ENCODE measurements at places on chromosomes 1 and 21. TPM values are rescaled to one million over a fixed set of nuclear protein-coding genes. Genes with fewer than 3 reads are reported as not detected.

VANGL2 gene
- total RNA-seq = not detected

GRCh38 chr1:54614024-54614423 lies 9.3 kb downstream of the FAM151A start:
- no peak for DNase-seq

GRCh38 chr1:42765832-42766740 lies 742 bp downstream of the P3H1 start:
- DNase-seq = peak; percentile 48

NEK2 gene
- total RNA-seq = 18.5 TPM

GRCh38 chr1:156599811-156600210 lies 1.5 kb downstream of the GPATCH4 start:
- DNase-seq = no peak

LRIG2 gene
- total RNA-seq = 10.5 TPM

DNA sequence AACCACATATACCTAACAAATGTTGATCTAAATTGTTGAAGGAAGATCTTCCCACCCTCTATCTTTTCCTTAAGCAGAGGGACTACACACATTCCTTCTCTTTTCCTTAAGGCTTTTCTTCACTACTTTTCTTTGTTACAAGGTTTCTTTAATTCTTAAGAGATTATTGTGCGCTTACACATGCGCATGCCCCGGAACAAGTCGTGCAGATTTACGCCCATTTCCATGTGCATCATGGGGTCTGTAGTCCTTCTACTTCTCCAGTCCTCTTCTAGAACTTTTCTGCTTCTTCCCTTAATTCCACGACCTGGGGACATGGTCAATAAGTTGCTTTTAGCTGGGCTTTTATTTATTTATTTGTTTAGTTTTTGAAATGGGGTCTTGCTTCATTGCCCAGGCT lies 1.7 kb upstream of the CHRNB2 start:
- no peak for DNase-seq

DNA sequence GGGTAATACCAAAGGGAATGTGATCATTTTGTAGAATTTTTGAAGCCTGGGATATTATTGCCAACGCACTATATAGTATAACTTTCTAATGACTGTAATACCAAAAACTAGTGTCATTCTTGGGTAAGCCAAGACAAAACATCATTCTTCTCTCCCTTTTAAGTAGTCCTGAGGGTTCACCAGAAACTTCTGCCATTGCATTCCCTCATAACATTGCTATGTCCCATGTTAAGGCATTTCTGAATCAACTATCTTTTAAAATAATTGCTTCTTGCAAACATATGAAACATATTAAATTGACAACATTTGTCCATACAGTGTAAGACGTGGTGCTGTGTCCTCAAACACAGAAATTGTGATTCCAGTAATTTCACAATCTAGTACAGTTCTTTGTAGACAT lies 29.9 kb upstream of the C1orf21 start:
- DNase-seq = no peak

DNA sequence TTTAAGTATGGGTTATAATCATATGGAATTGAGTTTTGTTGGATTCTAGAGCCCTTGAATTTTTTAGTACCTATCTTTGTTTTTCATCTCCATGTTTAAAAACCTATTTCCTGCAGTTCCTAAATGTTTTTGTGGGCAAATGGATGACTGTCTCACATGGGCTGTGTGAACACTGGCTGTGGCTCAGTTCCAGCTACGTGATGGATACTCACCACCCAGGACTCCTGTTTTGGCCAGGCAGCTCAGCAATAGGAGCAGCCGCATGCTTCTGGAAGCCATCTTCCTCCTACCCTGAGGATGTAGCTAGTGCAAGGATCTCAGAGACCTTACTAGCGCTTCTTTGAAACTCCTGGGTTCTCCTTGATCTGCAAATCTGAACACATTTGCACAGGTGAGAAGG lies 2.8 kb downstream of the REG4 start:
- DNase-seq = no peak

DNA sequence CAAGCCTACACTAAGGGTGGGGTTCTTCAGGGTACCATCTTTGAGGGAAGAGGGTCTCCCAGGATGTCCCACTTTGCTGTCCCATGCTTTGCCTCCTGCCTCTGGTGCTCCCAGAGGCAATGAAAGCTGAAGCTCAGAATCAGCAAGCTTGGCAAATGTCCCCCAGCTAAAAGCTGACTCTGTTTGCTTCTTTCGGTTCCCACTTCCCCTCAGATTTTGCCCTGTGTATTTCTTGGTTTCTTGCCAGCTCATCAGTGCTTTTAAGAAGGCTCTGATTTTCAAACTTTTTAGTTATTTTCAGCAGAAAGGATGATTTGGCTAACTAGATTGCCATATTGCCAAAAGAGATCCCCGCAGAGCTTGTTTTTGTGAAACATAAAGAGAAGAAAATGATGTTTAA lies 33.1 kb upstream of the COG2 start:
- DNase-seq = no peak

GRCh38 chr21:45075596-45076244 lies 1.3 kb downstream of the ADARB1 start:
- no peak for DNase-seq

DNA sequence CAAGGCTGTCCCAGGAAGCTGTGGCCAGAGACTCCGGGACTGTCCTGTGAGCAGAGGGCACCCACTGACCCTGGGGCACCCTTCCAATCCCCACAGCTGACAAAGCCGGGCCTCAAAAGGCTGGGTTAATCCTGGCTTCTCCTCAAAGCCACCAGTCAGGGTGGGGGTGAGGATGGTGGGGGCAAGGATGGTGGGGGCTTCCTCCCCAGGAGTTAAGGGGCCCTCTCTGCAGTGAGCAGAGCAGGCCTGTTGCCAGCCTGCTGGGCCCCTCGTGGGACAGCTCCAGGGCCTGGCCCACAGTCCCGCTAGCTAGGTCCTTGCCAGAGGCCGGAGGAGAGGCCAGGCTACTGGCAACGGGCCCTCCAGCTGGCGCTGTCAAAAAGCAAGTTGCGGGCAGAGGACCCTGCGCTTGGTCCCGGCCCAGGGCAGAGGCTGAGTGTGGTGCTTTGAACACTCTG lies 37.9 kb upstream of the CCDC27 start:
- no peak for DNase-seq

DNA sequence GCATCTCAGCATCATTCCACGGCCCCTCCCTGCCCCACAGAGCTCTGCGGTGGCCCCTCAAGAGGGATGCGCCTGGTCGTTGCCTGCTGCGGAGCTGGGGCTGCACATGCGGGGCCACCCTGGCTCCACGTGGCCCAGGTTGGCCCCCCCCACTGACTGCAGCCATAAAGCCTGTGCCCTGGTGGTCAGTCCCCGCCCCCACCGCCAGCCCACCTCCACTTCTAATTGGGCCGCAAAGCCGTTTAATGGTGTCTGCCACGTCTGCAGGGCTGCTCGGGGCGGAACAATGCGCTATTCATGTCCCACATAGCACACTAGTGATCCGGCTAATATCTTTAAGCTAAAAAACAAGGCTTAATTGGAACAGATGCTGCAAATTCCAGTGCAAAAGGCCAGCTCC lies 33.5 kb upstream of the ACTRT2 start:
- DNase-seq = no peak

DNA sequence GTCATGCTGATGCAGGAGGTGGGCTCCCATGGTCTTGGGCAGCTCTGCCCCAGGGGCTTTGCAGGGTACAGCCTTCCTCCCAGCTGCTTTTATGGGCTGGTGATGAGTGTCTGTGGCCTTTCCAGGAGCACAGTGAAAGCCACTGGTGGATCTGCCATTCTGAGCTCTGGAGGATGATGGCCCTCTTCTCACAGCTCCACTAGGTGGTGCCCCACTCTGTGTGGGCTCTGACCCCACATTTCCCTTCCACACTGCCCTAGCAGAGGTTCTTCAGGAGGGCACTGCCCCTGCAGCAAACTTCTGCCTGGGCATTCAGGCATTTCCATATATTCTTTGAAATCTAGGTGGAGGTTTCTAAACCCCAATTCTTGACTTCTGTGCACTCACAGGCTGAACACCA lies 1188.6 kb downstream of the MRPL39 start:
- no peak for DNase-seq

SELL gene
- 0.13 TPM for total RNA-seq

- no peak for DNase-seq
Measured at GRCh38 chr1:8015809-8016165, 10.3 kb downstream of the ERRFI1 start.

Data from dermis microvascular lymphatic vessel endothelial cell (primary cell).